ENCODE measurements at places on chromosomes 12 and 14. TPM values are rescaled to one million over a fixed set of nuclear protein-coding genes. Genes with fewer than 3 reads are reported as not detected.

The GCH1 gene
- total RNA-seq = 3.5 TPM

The TAS2R42 gene
- total RNA-seq = not detected

The E2F7 gene
- 2.9 TPM for total RNA-seq

The STAC3 gene
- 20.2 TPM for total RNA-seq

The BCL2L14 gene
- not detected for total RNA-seq

The LALBA gene
- not detected for total RNA-seq

DNA sequence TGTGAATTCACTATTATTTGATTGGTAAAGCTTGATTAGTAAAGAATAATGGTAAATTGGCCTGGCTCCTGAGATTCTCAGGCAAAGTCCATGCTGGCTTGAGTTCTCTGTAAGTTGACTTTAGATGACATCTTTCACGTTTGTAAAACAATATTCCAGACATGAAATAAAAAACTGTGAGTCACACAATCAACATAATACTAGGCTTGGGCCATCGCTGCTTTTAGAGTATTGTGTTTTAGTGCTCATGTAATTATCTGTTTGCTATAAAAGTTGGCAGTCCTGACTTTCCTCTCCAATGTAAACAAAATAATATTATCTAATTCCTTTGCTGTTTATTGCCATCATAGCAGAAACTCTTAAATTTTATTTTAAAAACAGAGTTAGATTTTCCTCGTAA, 3.9 kb upstream of the TBC1D30 start:
- DNase-seq = no peak

GRCh38 chr12:19323805-19324204, 115.5 kb upstream of the AEBP2 start:
- no peak for DNase-seq

DNA sequence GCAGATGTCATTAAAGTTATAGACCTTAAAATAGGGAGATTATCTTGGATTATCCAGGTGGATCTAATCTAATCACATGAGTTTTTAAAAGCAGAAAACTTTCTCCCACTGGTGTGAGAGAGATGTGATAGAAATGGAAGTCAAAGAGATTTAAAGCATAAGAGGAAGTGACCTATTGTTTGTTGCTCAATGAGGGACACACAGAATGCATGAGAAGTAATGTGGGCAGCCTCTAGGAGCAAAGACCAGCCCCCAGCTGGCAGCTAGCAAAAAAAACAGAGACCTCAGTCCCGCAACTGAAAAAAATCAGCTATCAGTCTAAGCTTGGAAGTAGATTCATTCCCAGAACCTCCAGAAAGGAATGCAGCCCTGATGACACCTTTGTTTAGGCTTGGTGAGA, 24.6 kb upstream of the ANP32D start:
- no peak for DNase-seq

- no peak for DNase-seq
Observed at GRCh38 chr14:36241183-36241582, 64.7 kb upstream of the PTCSC3 start.

DNA sequence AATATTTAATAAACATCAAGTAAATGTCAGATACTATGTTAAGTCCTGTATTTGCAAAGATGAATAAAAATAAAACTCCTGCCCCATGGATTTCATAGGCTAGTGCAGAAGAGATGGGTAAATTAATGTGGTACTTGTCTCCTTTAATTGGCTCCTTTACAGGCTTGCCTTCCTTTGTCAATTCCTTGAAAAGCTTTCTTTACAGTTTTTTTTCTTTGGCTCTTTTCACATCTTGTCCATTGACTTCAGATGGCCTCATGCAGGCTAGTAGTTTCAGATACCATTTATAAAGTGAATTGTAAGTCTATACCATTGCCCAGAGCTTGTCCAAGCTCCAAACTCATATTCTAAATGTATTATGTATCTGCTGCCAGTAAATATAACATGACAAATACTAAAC, 128.7 kb upstream of the GARIN2 start:
- no peak for DNase-seq

DNA sequence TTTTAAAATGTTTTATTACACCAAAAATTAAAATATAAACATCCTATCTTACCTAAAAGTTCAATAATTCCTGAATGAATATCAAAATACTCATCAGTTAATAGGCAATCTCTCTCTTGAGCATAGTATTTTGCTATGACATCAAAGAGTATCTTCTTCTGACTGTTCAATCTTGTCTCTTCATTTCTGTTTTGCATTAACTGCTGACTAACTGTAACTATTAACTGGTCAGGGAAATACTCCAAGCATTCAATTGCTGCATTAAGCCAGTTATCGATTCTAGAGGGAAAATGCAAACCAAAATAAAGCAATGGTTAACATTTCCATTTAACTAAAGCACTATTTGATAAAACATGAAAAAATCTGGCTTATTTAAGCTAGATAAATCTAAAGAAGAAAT, 13.4 kb downstream of the DEPDC4 start:
- no peak for DNase-seq

DNA sequence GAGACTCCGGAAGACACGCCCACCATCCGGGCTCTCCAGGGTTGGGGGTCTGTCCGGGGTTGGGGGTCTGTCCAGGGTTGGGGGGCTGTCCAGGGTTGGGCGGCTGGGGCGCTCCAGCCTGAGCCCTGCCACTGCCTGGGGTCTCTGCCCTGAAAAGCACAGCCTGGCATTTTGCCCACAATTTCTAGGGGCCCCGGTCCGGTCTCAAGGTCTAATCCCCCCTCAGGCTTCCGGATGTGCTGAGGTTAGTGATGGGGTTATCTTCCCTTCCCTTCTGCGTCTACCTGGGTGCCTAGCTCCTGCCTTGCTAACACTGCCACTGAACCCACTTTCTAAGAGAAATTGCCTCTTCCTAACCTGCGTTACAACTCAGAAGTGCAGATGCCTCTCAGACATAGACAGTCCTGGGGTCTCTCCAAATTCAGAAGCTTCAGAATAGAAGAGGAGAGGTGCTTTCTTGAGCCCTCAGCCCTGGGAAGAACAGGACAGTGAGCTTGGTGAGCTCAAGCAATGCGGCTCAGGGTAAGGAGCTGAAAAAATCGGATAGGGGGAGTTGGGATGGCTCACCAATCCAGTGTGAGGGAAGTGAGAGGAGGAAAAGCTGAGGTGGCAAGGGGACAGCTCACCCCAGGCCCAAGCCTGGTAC, 5.7 kb downstream of the LHX5 start:
- DNase-seq = no peak

DNA sequence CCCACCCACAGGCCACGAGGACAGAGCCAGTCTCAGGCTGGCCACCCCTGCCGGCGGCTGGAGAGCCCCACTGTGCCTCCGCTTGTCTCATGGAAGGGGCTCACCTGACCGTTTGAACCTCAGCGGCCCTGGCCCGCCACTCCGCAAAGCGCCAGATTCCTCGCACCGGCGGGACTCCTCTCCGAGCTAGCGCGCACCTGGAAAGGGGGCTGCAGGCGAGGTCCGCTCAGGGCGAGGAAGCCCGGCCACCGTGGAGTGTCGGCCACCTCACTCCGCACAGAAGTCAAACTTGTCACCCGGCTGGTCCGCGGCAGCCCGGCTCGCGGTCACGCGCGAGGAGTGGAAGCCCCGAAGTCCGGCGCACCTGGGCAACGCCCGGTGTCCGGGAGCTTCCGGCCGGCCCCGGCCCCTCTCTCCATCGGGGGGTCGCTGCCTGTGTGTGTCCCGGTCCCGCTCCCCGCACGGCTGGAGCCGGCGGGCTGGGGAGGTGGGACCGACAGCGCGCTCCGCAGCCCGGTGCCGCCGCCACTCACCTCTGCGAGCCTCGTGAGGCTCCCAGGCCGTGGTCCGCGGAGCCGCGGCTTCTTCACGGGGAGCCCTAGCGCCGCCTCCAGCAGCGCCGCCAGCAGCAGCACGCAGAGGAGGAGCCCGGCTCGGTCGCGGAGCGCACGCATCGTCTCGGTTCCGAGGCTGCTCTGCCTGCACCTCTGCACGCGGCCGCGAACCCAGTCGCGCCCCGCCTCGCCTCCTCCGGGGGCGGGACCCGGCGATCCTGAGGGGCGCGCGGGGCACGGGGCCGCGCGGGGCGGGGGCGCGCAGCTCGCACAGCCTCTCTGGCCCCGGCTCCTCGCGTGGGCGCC, at the start of gene ISM2:
Gene ISM2, minus strand, starts transcription at position 697 of the 860 bp plus-strand sequence. Its CDS starts 23 bp downstream, at position 674.
- DNase-seq = no peak

GRCh38 chr14:26056036-26056616, 541.7 kb downstream of the NOVA1 start:
- no peak for DNase-seq

DNA sequence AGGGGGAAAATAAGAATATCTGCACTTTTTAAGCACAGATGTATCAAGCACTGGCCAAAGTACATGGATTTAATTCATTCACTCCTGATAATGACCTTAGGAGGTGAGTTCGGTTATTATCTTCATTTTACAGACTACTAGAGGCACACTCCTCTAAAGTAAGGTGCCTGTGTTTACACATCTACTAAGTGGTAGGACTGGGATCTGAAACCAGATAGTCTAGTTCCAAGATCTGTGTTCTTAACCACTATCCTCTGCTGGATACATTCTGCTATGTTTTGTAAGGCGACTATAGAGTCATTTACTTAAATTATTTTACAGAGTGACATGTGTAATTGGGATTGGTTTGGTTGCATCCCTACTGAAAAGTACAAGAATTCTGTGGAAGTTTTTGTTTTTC, 175.3 kb downstream of the ESR2 start:
- DNase-seq = no peak

DNA sequence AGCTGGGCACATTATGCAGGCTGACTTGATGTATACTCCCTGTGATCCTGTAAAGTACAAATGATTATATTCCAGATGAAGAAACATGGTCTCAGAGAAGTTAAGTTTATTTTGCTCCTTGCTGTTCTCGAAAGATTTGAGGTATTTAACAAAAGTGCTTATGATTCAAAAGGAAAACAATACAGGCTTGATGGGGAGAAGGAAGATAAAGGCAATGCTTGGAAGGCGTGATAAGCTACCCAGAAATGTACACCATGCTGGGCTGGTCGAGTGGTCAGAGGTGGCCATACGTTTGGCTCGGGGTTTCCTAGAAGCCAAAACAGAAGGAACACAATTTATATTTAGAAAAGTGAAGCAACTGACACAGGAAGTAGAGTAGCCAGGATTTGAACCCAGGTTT, 201.0 kb downstream of the KTN1 start:
- no peak for DNase-seq

DNA sequence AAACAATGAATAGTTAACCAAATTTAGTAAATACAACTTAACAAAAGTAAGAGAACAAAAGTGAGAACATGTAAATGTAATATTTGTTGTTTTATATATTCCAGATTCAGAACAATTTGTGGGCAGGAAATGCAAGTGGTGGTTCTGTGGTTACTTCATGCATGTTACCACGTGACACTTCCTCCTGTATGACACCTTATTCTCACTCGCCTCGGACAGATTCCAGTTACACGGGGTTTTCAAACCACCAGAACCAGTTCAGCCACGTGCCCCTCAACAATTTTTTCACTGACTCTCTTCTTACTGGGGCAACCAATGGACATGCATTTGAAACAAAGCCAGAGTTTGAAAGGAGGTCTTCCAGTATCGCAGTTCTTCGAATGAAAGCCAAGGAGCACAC, 21.0 kb downstream of the ALX1 start:
- DNase-seq = no peak

GRCh38 chr14:21106176-21106497, 5.3 kb downstream of the TMEM253 start:
- no peak for DNase-seq

DNA sequence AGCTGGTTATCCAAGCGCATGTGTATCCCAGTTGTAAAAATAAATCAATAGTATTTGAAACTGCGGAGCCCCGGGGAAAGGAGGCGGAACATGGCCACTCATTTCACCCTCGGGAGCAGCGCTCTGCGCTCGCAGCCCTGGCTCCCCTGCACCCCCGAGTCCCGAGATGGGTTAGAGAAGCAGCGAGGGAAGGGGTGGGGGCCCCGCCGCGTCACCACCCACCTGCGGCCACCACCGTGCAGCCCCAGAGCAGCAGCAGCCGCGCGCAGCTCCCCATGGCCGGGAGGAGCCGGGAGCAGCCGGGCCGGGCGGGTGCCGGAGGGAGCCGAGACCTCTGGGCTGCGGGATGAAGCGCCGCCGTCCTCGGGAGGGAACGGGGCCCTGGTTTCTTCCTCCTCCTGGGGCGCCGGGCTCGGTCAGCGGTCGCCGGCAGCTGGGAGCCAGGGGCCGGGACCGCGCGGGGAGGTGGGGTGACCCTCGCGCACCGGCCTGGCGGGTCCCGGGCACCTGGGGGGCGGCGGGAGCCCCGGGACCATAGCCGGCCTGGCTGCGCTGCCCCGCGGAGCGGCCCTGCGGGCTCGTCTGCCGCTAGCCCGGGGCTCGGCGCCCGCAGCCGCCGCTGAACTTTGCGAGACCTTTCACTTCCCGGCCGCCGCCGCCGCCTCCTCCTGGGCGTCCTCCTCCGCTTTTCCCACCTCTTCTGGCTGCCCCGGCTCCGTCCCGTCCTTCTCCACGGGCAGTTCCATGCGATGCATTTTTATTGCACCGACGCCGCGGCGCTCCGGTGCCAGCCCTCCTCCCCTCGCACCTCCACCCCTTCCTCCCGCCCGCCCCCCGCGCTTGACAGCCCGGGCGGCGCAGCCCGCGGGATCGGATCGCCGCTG, at the start of gene NTN4:
Gene NTN4, minus strand, starts transcription at position 732 of the 884 bp plus-strand sequence. Its CDS starts 455 bp downstream, at position 277.
- DNase-seq = no peak

DNA sequence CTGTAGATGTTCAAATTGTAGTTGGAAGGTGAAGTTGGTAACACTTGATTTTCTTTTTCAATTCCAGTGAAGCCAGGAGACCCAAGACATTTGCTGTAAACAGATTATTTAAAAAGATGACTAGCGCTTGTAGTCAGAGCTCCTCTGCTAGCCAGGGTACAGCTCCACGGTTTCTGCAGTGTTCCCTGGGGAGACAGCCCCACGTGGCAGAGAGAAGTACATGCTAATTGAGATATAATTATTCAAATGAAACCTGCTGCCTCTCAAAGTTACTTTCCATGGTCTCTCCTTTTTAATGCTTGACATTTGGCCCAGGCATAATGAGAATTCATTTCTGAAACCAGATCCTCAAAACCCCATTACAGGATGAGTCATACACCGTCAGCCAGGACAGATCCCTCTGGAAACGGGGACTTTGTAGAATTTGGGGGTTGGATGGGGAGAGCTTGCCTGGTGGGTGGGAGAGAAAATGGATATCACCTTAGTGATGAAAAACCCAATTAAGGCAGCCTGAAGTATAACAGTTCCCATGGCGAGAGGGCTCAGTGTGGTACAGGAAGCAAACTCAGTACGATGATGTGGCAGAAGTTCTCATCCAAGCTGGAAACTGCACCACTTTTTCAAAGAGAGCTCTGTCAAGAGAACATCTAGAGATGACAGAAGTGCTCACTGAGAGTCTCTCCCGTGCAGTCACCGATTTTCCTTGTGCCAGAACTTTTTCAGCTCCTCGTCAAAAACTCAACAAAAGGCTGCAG, 637.7 kb upstream of the TMEM132C start:
- DNase-seq = no peak

GRCh38 chr12:132389526-132390286, 60.3 kb upstream of the GALNT9 start:
- DNase-seq = no peak

Measured in skin of body (tissue), 3 donors.